H1 (cell line): ENCODE measurements at places on chromosomes 6 and 20. TPM values are rescaled to one million over a fixed set of nuclear protein-coding genes. Genes with fewer than 3 reads are reported as not detected.
A peak's percentile ranks its signal among the peaks of the same experiment; 100 is the strongest.

The BIRC7 gene
- polyA plus RNA-seq: 0.11 and 0.16 TPM in 2 replicates

The TTLL9 gene
- 0.06 and 0.19 TPM in 2 replicates for polyA plus RNA-seq

The DEFB129 gene
- not detected in 2 replicates for polyA plus RNA-seq

The TP53TG5 gene
- polyA plus RNA-seq: not detected in 2 replicates

GRCh38 chr6:154536999-154537398 is 26.5 kb upstream of the CNKSR3 start:
- no peaks in the 10 kb centered on the region for H3K36me3 ChIP-seq
- no peak for DNase-seq
- H3K27ac ChIP-seq: no peak overlapping the region
- no peak overlapping the region for H3K4me3 ChIP-seq

DNA sequence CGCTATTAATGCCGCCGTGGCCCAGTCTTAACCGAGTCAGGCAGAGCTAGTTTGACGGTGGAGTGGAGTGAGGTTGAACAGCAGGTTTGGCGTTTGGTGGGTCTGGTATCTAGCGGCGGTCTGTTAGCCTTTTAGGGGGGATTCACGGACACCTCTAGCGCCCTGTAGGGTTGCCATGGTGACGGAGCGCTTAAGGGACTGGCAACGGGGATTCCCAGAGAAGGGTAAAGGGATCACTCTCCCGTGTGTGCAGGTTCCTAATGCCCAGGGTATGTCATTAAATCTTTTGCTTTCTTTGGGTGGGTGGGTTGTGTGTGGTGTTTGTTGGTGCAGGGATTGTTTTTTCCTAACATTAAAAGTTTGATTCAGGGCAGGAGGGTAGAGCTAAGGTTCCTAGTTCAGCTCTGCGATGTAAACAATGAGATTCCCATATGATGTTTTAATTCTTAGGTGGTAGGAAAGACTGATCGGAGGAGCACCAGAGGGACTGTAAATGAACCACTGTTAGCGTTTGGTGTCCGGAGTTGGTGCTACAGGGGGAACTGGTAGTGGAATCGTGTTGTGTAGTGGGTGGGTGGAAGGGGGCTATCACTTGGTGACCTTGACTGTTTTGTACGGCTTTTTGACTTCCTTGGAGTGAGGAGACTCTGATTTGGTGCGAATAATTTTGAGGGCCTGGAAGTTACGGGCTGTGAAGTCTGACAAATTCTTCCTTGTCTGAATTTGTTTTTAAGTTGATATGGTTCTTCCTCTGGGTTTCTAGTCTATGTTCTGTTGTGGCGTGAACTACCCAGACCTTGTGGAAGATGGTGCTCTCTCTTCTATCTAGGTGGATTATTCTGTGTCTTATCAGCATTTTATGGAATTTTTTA is 5.0 kb downstream of the BRD2 start:
- 0 out of 2 replicates have a peak overlapping the region, but pooled peaks have one; percentile 79 for H3K27ac ChIP-seq
- H3K27me3 ChIP-seq: no peaks in the 10 kb centered on the region
- no peak for DNase-seq
- H3K36me3 ChIP-seq: peaks cover 45% of the 10 kb centered on the region

DNA sequence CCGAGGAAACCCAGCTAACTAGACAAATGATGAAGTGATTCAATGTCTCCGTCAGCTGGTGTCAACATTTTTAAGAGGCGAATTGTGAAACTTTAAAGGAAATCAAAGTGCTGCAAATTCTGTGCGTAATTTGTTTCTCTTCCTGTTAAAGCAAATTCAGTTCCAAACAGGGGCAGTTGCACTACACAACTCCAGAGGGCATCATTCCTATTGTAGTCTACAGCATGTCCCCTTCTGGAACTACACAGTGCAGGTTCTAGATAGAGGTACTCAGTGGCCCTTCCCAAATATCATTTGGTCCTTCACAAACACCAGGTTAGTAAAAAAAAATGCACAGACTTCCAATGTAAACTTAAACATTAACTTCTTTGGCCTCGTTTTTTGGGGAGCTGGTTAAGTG is 38.3 kb upstream of the SMLR1 start:
- no peak overlapping the region for H3K4me3 ChIP-seq
- H3K4me1 ChIP-seq: no peaks in the 10 kb centered on the region
- no peak for DNase-seq
- no peaks in the 10 kb centered on the region for H3K36me3 ChIP-seq
- H3K27ac ChIP-seq: no peak overlapping the region

GRCh38 chr6:20919677-20920385 is 385.6 kb downstream of the CDKAL1 start:
- H3K36me3 ChIP-seq: no peaks in the 10 kb centered on the region
- H3K27me3 ChIP-seq: no peaks in the 10 kb centered on the region
- no peak overlapping the region for H3K27ac ChIP-seq

DNA sequence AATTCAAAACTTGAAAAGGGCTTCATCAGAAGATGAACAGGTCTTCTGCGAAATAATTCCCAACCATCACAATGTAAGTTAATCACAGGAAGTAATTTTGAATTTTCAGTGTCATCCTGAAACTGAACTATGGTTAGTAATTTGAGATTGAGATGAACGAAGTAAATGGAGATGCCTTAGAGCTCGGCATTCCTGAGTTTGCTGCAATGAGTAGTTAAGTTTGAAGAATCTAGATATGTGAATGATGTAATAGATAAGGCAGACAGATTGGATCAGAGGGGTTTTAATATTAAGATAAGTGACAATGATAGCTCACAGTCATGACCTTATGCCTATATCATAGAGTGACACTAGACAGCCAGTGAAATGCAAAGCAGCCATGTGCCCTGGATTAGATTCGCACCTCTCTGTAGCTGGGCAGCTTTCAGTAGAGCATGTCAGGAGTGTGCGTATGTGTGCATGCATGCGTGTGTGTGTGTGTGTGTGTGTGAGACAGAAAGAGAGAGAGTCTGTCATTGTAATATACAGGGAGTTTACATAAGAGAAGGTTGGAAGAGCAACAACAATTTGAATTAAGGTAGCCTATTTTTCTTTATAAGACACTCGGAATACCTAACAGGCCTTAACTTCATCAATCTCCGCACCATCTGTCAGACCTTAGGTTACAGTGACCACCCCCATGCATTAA is 233.0 kb downstream of the GMPR start:
- H3K36me3 ChIP-seq: no peaks in the 10 kb centered on the region
- H3K27me3 ChIP-seq: no peaks in the 10 kb centered on the region
- H3K4me1 ChIP-seq: peaks cover 2% of the 10 kb centered on the region
- H3K4me3 ChIP-seq: no peak overlapping the region
- H3K27ac ChIP-seq: no peak overlapping the region
- DNase-seq: no peak

DNA sequence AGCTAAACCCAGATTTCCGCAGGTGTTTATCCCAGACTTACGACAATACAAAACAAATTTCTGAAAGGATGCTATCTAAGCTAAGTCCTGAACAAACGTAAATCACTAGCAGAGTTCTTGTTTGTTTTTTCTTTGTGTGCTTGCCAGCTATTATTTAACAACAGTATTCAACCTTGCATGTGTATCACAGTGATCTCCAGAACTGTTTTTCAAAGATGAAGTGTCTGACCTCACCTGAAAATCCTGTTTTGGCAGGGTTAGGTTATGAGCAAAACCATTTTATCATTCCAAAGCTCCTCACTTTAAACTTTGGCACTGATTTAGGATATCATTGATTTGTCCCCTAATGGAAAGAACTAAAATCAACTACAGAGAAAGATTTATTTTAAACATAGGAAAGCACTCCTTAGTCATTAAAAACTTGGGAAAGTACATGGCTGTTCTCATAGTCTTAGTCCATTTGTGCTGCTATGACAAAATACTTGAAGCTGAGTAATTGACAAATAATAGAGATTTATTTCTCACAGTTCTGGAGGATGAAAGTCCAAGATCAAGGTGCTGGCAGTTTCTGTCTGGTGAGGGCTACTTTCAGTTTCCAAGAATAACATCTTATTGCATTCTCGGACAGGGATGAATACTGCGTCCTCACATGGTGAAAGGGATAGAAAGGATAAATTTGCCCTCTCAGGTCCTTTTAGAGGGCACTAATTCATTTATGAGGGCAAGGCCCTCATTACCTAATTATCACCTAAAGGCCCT is 20.8 kb upstream of the BMP5 start:
- no peaks in the 10 kb centered on the region for H3K36me3 ChIP-seq
- no peak overlapping the region for H3K4me3 ChIP-seq
- H3K27me3 ChIP-seq: no peaks in the 10 kb centered on the region
- peaks cover 3% of the 10 kb centered on the region; the same call in 1 of the 2 replicates for H3K4me1 ChIP-seq
- no peak for DNase-seq
